ENCODE measurements at places on chromosomes 11 and 22.

- DNase-seq: no peak
These were observed 6.7 kb downstream of the CSNK2A3 start for GRCh38 chr11:11346303-11346702.

- DNase-seq: no peak
These were observed 66.6 kb downstream of the ATXN10 start for GRCh38 chr22:45738206-45738605.

- DNase-seq: no peak
These were observed 7.6 kb upstream of the EXPH5 start for GRCh38 chr11:108601150-108601549.

GRCh38 chr22:24148266-24149197 is 32.8 kb upstream of the SUSD2 start:
- DNase-seq: no peak

GRCh38 chr11:74784234-74784633 is 35.6 kb downstream of the RNF169 start:
- no peak for DNase-seq

GRCh38 chr11:11841116-11841722 is 553 bp upstream of the USP47 start:
- peak; percentile 69 for DNase-seq

DNA sequence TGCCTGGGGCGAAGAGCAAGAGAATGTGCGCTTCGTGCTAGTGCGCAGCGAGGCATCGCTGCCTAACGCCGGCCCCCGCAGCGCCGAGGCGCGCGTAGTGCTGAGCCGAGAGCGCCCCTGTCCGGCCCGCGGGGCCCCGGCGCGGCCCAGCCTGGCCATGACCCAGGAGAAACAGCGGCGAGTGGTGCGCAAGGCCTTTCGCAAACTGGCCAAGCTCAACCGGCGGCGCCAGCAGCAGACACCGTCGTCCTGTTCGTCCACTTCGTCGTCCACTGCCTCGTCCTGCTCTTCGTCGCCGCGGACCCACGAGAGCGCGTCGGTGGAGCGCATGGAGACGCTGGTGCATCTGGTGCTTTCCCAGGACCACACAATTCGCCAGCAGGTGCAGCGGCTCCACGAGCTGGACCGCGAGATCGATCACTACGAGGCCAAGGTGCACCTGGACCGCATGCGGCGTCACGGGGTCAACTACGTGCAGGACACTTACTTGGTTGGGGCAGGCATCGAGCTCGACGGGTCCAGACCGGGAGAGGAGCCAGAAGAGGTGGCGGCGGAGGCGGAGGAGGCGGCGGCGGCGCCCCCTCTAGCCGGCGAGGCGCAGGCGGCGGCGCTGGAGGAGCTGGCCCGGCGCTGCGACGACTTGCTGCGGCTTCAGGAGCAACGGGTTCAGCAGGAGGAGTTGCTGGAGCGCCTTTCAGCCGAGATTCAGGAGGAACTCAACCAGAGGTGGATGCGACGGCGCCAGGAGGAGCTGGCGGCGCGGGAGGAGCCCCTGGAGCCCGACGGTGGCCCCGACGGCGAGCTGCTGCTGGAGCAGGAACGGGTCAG is 1.0 kb downstream of the RASSF10 start:
- peak; percentile 29 for DNase-seq

DNA sequence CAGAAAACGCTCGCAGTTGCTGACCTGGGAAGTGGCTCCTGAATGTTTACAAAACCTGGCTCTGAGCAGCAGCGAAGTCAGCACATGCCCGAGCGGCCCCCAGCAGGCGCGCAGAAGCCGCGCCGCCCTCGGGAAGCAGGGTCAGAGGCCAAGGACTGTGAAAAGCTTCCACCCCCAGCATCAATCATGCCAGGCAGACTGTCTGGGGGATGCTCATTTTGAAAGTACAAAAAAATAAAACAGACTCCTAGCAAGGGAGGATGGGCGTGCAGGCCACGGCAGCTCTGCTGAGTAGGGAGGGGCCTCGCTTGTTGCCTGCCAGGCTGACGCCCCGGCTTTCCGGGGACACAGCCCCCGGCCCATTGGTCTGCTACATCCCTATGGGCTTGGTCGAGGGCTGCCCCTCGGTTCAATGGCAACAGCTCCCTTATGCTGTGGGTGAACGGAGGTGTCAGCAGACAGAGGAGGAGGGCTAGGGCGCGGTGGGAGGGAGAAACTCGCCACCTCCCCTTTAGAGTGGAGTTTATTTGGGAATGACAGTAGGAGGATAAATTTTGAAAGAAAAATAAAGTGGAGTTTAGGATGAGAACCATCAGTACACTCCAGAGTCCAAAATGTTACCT is 37.7 kb upstream of the GNB1L start:
- DNase-seq: no peak

DNA sequence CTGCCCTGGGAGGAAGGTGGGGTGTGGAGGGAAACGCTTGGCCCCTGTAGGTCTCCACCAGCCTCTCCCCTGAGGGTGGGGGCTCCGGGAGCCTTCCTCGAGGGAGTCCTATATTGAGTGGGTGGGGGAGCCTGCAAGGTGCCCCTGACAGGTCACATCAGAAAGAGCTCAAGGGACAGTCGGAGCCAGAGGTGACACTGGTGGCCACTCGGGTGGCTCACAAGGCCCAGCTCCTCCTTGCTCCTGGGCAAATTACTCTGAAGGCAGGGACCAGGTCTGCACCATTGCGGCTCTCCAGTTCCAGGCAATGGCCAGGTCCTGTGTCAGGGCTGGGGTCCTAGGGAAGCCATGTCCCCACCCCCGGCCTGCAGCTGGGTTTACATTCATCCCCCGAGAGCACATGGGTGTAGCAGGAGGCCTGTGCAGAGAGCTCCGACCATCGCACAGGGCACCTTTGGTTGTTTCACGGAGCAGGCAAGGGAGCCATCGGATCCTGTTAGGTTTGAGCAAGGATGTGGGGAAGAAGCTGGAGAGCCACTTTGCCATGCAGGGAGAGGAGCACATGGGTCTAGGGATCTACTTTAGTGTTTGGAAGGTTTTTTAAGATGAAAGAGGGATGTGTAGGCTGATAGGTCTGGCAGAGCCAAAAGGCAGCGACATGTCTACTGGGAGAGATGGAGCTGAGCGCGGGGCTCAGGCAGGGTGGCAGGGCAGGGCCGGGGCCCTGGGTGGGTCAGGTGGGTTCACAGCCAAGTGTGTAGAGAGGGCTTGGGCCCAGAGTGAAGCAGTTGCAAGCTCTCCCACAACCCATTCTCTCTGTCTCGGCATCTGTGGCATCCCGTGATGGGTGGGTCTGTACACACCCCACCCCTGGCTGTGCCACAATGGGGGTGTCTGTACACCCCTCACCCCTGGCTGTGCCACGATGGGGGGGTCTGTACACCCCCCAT is 14.8 kb downstream of the CCND1 start:
- no peak for DNase-seq

DNA sequence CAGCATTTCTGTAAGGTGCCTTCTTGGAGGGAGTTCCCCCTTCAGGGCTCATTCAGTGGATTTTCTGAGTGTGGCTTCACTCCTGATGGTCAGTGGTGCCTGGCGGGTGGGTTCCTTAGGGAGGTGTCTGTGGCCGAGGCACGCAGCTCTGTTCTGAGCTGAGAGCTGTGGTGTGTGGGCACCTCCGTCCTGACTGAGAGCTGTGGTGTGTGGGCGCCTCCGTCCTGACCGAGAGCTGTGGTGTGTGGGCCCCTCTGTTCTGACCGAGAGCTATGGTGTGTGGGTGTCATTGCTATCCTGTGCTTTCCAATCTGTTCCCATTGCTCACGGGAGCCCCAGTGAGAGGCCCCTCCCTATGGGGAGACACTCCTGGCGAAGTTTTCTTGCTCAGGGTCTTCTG is 39.8 kb downstream of the MUC6 start:
- no peak for DNase-seq

DNA sequence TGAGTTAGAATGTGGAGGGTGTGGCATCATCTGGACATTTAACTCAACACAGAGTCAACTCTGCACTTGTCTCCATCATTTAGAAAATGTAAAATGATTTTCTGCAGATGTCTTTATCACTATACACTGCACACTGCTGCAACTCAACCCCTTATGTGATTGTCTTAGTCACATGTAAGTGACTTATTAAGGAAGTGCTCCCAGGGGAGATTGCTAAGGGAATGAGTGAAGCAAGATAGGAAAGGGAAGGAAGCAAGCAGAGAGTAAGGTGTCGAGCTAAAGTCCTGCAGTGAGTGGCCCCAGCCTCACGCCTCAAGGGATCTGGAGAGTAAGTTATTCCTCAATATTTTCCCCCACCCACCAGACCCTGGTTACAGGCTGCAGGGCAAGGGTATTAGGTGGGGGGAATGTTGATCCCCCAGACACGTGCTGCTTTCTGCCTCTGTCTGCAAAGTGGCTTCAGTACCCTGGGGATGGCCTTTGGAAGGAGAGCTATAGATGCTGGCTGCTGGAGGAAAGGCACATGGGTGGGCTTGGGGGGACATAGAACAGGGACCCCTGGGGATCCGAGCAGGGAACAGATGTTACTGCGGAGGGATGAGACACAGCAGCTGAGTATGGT is 7.2 kb upstream of the CBX6 start:
- peak; percentile 38 for DNase-seq

DNA sequence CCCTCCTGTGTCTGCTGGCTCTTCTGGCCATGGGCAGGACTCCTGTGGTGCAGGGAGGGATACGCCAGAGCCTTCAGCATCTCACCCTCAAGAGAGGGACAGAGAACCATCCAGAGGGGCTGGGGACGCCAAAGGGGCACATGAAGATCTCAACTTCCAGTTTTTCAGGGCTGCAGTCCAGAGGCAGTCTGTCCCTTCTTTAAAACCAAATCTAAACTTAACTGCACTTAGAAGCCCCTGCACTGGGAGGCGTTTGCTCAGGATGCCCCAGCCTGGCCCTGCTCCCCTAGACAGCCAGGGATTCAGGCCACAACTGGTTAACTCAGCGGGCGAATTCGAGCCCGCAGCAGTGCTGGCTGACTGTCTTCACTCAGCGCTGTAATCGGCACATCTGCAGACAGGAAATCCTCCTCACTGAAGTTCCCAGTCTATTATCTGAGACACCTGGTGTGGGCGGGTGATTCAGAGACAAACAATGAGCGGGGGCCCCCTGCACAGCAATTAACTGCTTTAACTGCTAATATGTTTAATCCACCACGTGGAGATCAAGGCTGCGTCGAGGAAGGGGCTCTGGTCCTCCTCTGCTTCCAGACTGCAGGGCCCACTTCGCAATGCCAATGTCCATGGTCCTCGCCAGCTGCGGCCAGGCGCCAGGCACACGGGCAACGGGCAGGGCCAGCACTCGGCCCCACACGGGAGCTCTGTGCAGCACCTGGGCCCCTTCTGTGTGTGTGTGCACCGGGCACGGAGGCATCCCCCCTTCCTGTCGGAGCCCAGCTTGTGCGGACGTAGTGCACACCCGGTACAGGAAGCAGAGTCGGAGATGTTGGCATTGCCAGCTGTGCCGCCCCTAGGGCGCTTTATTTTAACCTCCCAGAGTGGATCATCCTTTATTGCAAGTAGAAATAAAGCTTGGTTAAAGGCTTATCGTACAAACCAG is 36.9 kb upstream of the GNB1L start:
- peak; percentile 97 for DNase-seq

- DNase-seq: no peak
These were observed 77.0 kb upstream of the DDI1 start for GRCh38 chr11:103959279-103959942.

DNA sequence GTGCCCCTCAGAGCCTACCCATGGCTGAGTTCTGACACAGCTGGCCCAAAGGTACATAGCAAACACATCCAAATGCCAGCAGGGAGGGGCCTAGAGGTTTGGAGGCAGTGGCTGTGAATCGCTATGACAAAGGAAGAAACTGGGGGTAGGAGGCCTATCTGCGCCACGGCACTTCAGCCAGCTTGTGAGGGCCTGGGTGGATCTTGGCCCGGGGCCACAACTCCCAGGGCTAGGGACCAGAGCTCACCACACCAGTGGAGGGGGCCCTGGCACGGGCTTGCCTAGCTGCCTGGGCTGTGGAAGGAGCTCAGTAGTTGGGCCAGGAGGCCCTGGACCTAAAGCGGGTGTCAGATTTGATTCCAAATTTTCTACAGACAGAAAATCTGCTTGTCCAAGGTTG is 9.4 kb upstream of the NAP1L4 start:
- no peak for DNase-seq

DNA sequence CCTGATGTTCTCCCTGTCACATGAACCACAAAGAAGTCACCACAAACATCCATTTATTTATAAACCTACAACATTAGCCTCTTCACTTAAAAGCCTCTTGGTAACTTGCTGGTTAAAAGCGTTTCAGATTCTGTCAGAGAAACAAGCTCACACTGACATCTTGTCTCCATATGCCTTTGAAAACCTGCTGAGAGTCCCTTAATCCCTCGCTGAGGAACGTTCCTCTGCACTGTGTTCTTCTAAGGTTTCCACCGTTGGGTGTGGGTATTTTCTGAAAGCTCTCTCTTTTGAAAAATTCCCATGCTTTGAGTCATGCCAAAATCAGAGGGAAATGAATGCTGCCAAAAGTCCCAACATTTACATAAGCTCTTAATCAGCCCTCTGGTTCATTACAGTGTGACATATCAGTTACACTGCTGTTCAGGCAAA is 149.8 kb downstream of the CCDC34 start:
- peak; percentile 58 for DNase-seq

DNA sequence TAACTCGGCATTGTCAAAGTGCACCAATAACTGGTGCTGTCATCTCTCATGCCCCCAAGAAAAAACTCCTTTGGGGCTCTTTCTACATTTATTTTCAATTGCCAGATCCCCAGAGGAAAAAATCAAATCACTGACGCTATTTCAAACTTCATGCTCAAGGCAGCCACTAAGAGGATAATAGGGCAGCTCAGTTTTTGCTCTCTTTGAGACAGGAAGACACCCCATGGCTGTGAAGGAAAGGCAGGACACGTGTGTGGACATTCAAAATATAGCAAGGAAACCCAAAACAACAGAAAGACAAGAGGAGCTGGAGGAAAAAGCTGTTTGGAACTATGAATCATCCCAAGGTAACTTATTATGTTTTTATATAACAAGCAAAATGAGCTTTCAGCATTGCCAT is 83.7 kb downstream of the SERGEF start:
- no peak for DNase-seq

GRCh38 chr11:118243161-118243560 is 9.0 kb downstream of the MPZL3 start:
- DNase-seq: no peak

DNA sequence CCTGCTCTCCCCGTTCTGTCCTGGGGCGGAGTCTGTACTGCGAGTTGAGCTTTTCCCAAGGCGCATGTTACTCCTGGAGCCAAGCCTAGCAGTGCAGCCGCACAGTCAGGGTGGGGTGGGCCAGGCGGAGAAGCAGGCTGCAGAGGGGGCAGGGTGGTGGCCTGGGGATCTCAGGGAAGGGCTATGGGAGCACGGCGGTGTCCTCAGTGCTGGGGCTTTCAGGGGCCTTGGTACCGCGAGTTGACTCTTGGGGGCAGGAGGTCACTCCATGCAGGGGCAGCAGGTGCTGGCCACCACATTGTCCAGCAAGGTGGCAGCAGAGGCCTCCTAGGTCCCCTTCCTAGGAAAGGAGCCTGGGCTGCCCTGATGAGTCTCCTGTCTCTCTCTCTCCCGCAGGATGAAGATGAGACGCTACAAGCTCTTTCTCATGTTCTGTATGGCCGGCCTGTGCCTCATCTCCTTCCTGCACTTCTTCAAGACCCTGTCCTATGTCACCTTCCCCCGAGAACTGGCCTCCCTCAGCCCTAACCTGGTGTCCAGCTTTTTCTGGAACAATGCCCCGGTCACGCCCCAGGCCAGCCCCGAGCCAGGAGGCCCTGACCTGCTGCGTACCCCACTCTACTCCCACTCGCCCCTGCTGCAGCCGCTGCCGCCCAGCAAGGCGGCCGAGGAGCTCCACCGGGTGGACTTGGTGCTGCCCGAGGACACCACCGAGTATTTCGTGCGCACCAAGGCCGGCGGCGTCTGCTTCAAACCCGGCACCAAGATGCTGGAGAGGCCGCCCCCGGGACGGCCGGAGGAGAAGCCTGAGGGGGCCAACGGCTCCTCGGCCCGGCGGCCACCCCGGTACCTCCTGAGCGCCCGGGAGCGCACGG is 14.9 kb upstream of the MIEF1 start:
- no peak for DNase-seq

Data from NCI-H82 (cell line).